Peyer's patch (tissue), 4 donors: ENCODE measurements at places on chromosomes 16 and 17. TPM values are rescaled to one million over a fixed set of nuclear protein-coding genes. Genes with fewer than 3 reads are reported as not detected.

- H3K27me3 ChIP-seq: no peaks in the 10 kb centered on the region
- no peaks in the 10 kb centered on the region for H3K36me3 ChIP-seq
- H3K27ac ChIP-seq: no peak overlapping the region
Observed at GRCh38 chr16:53309457-53309856, 124.8 kb upstream of the RBL2 start.

GRCh38 chr16:51237861-51238378 lies 86.8 kb upstream of the SALL1 start:
- H3K27me3 ChIP-seq: no peaks in the 10 kb centered on the region
- no peaks in the 10 kb centered on the region for H3K4me1 ChIP-seq
- no peak for DNase-seq
- no peak overlapping the region for H3K4me3 ChIP-seq

MYOCD gene
- total RNA-seq: 1.9 TPM

KCNH6 gene
- total RNA-seq: 14.0 TPM

- H3K4me1 ChIP-seq: peaks cover under 1% of the 10 kb centered on the region
- no peak overlapping the region for H3K27ac ChIP-seq
- no peak overlapping the region for H3K4me3 ChIP-seq
- peaks cover 5% of the 10 kb centered on the region for H3K36me3 ChIP-seq
- H3K27me3 ChIP-seq: no peaks in the 10 kb centered on the region
Observed at GRCh38 chr16:20846030-20846429, 39.7 kb downstream of the REXO5 start.

C16orf92 gene
- total RNA-seq: not detected

FOXC2 gene
- total RNA-seq: 0.40 TPM

- DNase-seq: no peak
- no peaks in the 10 kb centered on the region for H3K4me1 ChIP-seq
- H3K27me3 ChIP-seq: no peaks in the 10 kb centered on the region
- H3K4me3 ChIP-seq: no peak overlapping the region
Observed at GRCh38 chr16:12011565-12011964, 35.0 kb downstream of the SNX29 start.

FADS6 gene
- total RNA-seq: not detected

- no peaks in the 10 kb centered on the region for H3K4me1 ChIP-seq
- DNase-seq: no peak
- no peaks in the 10 kb centered on the region for H3K36me3 ChIP-seq
- H3K4me3 ChIP-seq: no peak overlapping the region
Observed at GRCh38 chr16:53061256-53061655, 6.5 kb downstream of the CHD9 start.

NUPR1 gene
- total RNA-seq: 2.7 TPM

- H3K36me3 ChIP-seq: no peaks in the 10 kb centered on the region
- DNase-seq: no peak
- peaks cover 13% of the 10 kb centered on the region for H3K4me1 ChIP-seq
- H3K4me3 ChIP-seq: no peak overlapping the region
- H3K27ac ChIP-seq: no peak overlapping the region
- H3K27me3 ChIP-seq: no peaks in the 10 kb centered on the region
Observed at GRCh38 chr16:30069611-30070462, 4.3 kb downstream of the ALDOA start.

CACNA1H gene
- total RNA-seq: 5.8 TPM

GRCh38 chr17:79420318-79421243 lies 190.3 kb downstream of the RBFOX3 start:
- H3K27me3 ChIP-seq: no peaks in the 10 kb centered on the region
- no peaks in the 10 kb centered on the region for H3K36me3 ChIP-seq

NAA60 gene
- total RNA-seq: 80.9 TPM

RTN4RL1 gene
- total RNA-seq: not detected

CDH16 gene
- 19.5 TPM for total RNA-seq

- DNase-seq: no peak
- H3K36me3 ChIP-seq: no peaks in the 10 kb centered on the region
Observed at GRCh38 chr17:79019261-79019631, 4.7 kb upstream of the C1QTNF1 start.

WNK4 gene
- 56.0 TPM for total RNA-seq

DNA sequence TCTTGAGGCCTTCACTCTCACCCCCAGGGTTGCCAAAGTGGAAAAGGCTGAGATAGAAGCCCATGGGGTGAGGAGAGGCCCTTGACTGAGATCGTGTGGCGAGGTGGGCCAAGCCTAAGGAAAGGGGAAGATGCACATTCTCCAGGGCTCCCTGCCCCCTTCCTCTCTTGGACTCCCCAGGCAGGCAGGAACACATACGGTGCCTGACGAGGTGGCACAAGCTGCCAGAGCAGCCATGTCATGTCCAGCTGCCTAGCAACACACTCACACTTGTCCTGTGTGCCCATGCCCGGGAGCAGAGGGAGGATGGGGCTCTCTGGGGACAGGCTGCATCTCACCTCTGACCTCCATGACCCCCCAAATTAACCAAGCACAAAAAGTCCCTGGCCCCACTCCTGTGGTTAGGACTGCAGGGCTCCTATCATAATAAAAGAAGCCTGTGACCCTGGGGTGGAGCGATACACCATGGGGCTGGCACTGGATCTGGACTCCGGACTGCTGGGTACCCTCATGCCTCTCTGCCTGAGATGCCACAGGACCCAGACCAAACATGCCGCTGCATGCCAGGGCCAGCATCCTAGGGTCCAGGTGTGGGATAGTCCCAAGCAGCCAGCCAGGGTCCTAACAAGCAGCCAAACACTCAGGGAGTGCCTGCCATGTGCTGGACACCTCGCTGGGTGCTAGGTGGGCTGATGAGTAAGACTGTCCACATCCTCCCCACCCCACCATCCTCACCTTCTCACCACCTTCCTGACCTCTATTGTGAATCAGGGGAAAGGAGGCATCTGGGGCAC lies 2.6 kb downstream of the GIT1 start:
- no peaks in the 10 kb centered on the region for H3K27me3 ChIP-seq
- peaks cover 25% of the 10 kb centered on the region for H3K4me1 ChIP-seq
- H3K36me3 ChIP-seq: no peaks in the 10 kb centered on the region

DNA sequence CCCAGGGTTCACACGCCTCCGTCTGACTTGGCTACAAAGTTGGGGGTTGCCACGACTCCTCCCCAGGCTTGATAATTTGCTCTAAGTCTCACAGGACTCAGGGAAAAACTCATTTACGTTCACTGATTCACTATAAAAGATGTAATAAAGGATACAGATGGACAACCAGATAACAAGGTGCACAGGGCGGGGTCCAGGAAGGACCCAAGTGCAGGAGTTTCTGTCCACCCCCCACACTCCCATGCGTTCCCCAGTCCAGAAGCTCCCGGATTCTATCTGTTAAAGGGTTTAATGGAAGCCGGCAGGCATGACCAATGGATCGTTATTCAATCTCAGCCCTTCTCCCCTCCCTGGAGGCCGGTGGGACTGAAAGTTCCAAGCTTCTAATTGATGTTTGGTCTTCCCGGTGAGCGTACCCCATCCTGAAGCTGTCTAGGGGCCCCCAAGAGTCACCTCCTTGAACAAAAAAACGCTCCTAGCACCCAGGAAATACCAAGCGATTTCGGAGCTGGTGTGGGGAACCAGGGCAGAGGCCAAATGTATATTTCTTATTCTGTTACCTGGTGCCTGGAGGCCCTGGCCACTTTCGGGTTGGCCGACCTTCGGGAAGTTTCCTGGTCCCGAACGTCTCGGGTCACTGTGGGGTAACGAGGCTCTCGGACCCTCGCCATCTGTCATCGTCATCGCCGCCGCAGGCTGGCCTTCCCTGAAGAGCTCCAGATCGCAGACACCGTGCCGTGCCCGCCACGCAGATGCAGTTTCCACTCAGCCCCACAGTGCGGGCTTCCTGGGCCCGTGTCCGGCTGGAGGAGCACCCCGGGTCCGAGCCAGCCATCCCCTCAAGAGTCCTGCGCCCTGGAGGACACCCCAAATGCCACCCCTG lies 13.5 kb upstream of the METRNL start:
- H3K27me3 ChIP-seq: no peaks in the 10 kb centered on the region
- no peak overlapping the region for H3K27ac ChIP-seq
- no peaks in the 10 kb centered on the region for H3K4me1 ChIP-seq
- no peak overlapping the region for H3K4me3 ChIP-seq
- H3K36me3 ChIP-seq: no peaks in the 10 kb centered on the region

DNA sequence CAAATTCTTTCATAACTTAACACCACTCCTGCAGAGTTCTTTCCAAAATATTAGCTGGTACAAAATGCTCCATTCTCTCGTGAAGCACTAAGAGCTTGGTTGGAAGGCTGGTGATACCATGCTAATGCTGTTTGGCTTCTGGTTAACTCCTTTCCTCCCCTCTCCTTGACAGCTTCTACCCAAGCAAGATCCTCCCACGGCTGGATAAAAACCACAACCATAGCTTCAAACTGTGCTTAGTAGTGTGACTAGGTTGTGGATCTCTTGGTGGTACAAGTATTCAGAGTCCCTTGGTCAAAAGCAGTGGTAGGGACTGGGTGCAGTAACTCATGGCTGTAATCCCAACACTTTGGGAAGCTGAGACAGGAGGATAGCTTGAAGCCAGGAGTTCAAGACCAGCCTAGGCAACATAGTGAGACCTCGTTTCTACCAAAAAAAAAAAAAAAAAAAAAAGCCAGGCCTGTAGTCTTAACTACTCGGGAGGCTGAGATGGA lies 2.3 kb downstream of the PHAF1 start:
- H3K27me3 ChIP-seq: no peaks in the 10 kb centered on the region
- no peaks in the 10 kb centered on the region for H3K4me1 ChIP-seq
- no peak overlapping the region for H3K27ac ChIP-seq
- peaks cover 5% of the 10 kb centered on the region for H3K36me3 ChIP-seq
- DNase-seq: no peak

DNA sequence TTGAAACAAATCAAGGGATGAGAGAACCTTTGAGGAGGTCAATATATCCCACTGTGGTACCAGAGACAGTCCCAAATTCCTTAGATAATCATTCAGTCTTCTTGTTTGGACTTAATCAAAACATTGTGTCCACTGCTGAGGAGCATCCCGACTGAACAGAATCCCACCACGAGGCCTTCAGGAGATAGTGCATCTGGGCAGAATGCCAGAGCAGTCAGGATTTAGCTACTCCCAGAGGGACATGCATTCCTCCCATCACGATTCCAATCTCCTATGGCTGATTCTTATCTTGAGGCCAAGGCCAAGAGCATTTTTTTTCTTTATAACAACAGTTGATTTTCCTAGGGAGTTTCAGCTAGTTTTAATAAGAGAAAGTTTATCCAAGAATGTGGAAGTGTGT lies 87.4 kb upstream of the COX10 start:
- H3K4me3 ChIP-seq: no peak overlapping the region
- no peaks in the 10 kb centered on the region for H3K27me3 ChIP-seq
- H3K27ac ChIP-seq: no peak overlapping the region
- DNase-seq: no peak

TMEM238L gene
- total RNA-seq: 16.3 TPM

- H3K27ac ChIP-seq: no peak overlapping the region
- no peaks in the 10 kb centered on the region for H3K27me3 ChIP-seq
Observed at GRCh38 chr17:40857535-40857934, 9.5 kb downstream of the KRT12 start.

DNA sequence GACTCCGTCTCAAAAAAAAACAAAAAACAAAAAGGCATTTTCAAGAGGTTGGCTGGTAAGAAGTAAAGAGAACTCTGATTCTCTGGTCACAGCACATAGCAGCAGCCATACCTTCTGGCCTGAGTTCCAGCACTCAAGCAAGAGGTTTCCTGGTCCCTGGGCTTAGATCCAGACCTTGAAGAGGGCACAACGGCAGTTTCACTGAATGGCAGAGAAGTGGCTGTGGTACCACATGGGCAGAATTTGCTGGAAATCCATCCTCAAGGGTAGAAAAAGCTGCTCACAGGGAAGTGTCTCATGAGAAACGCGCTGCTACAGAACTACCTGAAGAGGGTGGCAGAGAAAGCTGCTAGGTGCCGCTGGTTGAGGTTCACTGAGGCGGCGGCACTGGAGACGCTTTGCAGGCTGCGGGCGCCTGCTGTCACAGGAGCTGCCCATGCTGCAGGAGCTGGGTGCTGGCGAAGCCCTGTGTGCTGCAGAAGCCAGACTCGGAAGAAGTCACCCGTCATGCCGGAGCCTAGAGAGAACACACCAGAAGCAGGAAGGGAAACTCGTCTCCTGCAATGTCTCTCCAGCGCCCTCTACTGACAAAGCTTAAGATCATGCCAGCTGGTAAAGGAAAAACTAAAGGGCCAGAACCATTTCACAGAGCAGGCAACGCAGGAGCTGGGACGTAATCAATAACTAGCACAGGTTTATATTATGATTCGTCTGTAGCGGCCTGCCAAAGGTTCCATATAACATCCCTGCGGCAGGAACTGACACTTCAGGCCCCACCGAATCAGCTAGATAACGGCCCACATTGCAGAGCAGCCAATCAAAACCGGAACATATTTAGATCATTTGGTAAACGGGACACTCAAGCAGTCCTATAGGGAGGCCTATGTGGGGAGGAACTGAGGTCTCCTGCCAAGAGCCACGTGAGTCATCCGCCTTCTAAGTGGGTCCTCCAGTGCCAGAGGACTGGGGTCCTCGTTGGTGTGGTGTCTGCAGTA lies 5.4 kb upstream of the ZNF213 start:
- DNase-seq: peak; percentile 78
- H3K4me1 ChIP-seq: peaks cover 10% of the 10 kb centered on the region
- peak overlapping the region; percentile 54 for H3K4me3 ChIP-seq
- peak overlapping the region; percentile 80 for H3K27ac ChIP-seq

ERI2 gene
- 9.1 TPM for total RNA-seq

TEKT5 gene
- not detected for total RNA-seq

ITGB4 gene
- 80.0 TPM for total RNA-seq

CASKIN2 gene
- 18.5 TPM for total RNA-seq

DNA sequence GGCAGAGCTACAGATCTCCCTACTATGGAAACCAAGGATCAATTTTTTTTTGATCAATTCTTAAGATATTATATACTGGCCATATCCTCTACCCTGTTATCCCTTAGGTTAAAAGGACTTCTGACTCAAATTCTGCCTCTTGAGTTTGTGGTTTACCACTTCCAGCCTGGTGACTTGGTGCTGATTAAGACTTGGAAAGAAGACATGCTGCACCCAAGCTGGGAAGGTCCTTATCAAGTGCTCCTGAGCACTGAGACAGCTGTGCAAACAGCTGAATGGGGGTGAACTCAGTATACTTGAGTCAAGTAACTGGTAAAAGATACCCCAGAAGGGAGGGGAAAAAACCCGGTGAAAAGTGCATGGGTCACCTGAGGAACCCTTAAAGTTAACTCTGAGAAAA lies 20.5 kb upstream of the SPACA3 start:
- no peak overlapping the region for H3K4me3 ChIP-seq
- H3K36me3 ChIP-seq: no peaks in the 10 kb centered on the region
- no peak for DNase-seq
- no peaks in the 10 kb centered on the region for H3K27me3 ChIP-seq

DNA sequence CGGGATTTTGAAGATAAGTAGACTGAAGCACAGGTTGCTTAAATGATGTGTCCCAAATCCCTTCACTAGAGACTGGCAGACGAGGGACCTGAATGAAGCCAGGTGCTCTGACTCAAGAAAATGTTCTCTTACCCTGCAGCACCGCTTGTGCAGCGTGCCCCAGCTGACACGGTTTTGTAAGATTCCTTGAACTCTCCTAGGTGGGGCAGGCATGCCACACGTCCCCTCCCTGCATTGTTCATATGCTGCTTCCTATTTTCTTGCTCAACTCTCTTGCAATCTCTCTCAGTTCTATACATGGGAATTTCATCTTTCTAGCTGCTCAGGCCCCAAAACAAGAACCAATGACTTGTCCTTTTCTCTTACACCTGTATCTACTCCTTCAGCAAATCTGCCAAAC lies 22.1 kb upstream of the HNF1B start:
- no peak overlapping the region for H3K4me3 ChIP-seq
- no peaks in the 10 kb centered on the region for H3K36me3 ChIP-seq
- DNase-seq: no peak
- H3K4me1 ChIP-seq: no peaks in the 10 kb centered on the region
- no peaks in the 10 kb centered on the region for H3K27me3 ChIP-seq
